ENCODE measurements at places on chromosomes 7 and 10.

DNA sequence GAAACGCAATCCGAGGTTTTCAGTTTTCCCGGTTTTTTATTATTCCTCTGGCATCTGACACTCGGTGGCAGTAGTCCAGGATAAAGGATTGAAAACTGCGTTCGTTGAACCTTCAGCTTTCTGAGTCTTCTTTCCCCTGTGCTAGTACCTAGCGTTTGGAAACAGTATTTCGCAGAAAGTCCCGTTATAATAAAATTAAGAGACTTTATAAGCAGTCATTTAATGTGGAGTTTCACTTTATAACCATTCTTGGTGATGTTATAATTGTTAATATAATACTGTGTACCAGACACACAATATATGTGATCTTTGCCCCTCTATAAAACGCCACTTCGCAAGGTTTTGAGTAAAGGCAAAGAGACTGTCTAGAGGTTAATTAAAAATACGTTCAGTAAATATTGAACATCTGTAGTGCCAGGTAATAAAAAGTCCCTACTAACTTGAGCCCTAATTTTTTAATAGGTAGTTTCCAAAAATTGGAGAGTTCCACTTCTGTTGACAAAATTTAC lies 874 bp downstream of the CISD1 start:
- no peak for DNase-seq

DNA sequence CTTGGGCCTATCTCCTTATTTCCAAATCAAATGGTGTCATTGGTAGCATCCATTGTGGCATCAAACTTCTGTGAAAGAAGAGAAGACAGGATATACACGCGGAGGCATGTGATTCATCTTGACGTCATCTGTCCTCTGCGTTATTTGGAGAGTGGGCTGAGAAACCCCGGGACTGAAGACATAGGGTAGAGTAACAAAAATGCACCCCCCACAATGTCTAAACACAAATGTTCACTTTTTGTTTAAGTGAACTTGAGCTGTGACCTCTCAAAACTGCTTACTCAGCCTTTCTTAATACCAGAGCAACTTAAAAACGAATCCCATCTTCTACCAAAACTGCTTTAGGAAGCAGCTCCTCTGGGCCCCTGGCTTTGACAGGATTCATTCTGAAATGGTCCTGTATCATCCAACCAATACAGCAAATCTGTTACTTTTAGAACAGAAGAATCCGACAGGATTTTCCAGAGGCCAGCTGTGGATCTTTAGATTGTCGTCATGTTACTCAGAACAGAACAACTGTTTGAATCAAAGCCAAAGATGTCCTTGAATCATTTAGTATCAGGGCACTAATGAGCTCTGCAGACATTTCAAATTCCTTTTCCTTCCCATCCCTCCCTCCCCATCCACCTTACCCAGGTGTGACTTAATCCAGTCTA lies 438.1 kb downstream of the SUGCT start:
- no peak for DNase-seq

DNA sequence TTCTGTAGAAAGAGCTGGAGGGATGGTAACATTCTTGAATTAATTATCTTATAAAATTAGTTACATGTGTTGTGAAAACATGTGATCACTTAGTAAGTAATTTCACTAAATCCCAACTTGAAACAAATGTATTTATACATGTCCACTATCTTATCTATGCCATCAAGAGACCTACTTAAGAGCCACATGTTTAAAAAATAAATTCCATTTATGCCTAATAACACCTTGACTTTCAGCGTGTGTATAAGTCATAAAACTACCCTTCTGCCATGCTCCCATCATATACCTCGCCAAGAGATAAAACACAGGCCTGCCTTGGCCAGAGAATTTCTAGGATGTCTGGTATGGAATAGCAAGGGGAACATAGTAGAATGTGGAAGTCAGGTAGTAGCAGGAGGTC lies 37.3 kb downstream of the LIPJ start:
- no peak for DNase-seq

DNA sequence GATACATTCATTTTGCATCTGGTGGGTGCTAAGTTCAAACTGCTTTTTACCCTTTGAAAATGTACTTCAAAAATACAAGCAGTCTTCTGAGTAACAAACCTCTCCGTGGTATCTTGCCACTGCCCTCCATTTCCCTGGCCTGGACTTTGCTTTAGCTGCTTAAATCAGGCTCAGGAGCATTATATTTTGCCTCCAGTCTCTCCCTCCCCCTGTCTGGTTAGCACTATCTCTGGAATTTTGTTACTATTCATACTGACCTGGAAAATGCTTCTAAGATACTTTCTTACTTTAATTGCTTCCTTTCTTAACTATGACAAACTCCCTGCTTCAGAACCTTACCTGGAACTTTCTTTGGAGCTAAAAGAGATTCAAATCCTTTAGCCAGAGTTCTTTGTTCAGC lies 369.8 kb downstream of the GFRA1 start:
- DNase-seq = no peak

DNA sequence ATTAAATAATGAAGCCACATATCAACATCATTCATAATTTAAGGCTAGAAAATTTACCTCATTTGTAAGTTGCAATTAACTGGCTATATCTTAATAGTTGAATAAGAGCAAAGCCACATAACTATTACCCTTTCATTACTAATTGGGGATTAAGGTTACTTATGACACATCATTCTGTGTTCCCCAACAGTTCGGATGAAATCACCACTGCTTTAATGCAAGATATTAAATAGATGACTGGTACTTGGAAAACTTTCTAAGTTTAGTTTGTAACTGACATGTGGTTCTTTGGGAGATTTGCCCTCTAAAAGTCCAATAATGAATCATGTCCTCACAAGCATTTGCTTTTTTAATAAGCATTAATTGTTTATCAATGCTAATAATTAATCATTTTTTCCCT lies 109.1 kb downstream of the MTERF1 start:
- DNase-seq = no peak

GRCh38 chr10:78029269-78030226 lies at the start of gene POLR3A:
Gene POLR3A (minus strand): TSS chr10:78029515. CDS start chr10:78029407, 108 bp downstream.
- peak; percentile 77 for DNase-seq

DNA sequence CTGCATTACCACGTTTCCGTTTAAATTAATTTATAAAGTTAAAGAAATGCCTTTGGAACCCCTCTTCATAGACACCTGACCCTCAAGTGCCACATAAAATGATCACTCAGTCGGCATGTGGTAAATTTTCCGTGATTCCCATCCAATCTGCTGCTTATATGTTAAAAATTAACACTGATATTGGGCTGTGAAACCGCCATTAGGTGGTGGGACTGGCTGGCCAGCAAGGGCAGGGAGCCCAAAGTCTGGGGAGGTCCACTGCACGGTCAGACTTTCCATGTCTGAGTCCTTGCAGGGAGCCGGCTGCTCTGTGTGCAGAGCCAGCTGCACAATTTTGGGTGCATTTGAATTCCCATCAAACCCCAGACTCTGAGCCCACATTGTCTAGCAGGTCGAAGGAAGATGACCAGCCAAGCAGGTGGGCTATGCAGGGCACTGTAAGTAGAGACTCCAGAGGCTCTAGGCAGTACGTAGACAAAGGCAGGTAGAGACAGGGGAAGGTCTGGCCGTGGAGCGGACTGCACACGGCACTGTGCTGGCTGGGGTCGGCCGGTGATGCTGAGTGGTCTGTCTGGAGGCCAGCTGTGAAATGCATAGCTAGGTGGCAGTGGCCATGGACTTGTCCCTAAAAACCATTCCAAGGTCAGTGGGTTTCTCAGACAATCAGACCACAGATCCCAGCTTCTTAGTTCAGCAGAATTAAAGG lies 122.9 kb downstream of the SH3PXD2A start:
- no peak for DNase-seq

DNA sequence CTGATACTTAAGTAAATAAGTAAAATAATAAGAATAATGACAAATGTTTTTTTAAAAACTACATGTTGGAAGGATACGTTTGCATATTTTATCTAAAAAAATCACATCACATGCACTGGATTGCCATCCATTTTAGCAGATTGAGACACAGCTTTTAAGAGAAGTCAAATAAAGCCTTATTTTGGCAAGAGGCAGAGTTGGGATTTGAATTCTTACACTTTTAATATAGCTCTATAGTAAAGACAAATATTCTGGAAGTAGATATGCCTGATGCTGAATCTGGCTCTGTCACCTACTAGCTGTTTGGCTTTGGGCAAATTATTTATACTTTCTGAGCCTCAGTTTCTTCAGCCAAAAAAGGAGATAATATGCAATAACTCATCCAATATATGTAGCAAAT lies 386.4 kb downstream of the ETV1 start:
- no peak for DNase-seq

DNA sequence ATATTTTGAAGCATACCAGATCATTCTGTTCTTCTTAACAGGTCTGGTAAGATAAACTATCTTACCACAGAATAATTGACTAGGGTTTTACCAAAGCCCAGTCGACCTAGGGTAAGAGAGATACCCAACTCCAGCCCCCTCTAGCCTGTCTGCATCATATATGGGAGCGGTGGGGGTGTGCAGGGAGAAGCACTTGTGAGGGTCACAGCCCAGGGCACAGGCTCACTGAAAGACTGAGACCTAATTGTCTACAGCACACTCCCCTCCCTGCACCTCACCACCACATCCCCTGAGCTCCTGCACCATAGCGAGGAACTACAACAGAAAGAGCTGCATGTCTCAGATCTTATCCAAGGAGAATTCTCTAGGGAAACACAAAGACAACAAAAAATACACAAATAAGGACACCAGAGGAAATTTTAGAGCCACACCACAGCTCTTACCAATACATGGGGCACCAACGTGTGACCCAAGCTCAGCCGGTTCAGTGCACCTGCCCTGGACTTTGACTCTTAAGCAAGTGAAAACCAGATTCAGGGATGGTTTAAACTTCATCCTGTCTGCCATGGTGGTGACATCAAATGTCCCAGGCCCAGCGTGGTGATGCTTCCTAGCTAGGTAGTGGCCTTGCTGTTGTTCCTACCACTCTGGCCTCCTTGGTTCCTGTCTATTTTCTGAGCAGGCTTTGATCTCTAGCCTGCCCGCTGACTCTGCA lies 150.8 kb downstream of the HERPUD2 start:
- no peak for DNase-seq

DNA sequence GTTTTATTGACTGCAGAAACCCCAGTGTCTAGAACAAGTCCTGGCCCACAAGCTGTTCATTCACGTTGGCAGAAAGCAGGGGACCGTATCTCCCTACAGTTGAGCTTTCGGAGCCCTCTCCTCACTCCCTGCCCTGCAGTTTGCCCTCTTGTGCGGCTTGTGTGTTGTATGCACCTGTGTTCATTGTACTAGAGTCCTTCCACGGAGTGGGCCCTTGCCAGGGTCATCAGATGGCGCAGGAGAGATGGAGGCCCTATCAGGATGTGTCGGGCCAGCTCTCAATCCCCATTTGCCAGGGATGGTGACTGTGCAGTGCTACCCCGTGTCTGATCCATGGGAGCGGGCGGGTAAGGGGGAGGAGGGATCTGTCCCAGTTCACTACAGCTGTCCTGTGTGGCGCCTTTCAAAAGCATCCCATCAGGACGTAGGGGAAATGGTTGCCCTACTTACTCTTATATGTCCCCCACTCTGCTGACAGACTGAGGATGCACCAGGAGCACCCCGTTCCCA lies 77.4 kb upstream of the PRR15 start:
- no peak for DNase-seq

DNA sequence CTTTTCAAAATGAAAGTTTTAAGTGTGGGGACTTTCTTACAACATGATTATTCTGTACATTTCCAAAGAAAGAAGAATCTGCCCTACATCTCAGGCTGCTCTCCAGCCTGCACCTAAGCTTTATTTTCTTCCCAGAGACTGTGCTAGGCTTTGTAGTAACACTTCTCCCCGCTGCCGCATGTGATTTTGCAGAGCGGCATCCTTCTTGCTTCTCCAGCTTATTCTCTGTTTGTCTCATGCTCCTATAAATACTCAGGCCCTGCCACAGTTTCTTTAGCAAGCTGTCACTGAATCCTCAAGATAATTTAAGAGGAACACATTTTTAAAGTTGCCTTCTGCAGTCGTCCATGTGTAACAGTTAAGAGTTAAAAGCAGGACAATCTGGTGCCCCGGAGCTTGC lies 53.5 kb downstream of the INSYN2A start:
- DNase-seq = no peak

- DNase-seq = no peak
Observed at GRCh38 chr10:94351089-94351488, 11.7 kb downstream of the NOC3L start.

- DNase-seq = no peak
Observed at GRCh38 chr7:45278763-45279398, 121.3 kb downstream of the RAMP3 start.

GRCh38 chr10:8060010-8060703 lies 5.7 kb downstream of the GATA3 start:
- no peak for DNase-seq

GRCh38 chr7:142181211-142181610 lies 69.7 kb downstream of the MGAM2 start:
- DNase-seq = no peak

GRCh38 chr10:70093335-70093944 lies 39.2 kb downstream of the AIFM2 start:
- DNase-seq = no peak

GRCh38 chr7:1719913-1720312 lies 49.8 kb downstream of the ELFN1 start:
- DNase-seq = no peak

- DNase-seq = no peak
Observed at GRCh38 chr7:18421297-18422002, 74.1 kb upstream of the HDAC9 start.

DNA sequence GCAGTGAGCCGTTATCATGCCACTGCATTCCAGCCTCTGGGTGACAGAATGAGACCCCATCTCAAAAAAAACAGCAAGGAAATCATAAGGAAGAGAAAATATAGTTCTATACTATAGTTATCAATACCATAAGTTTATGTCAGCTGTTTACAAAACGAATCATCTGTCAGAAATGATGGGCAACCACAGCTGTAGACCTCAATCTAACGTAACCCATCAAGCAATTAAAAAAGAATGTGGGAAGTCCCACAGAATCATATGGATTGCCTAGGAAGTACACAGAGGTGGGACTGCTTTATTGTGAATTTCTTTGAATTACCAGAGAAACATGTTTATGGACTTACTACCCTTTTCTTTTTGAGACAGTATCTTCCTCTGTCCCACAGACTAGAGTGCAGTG lies 6.9 kb downstream of the NRBF2 start:
- DNase-seq = no peak

GRCh38 chr7:22460363-22460988 lies 39.5 kb downstream of the STEAP1B start:
- DNase-seq = no peak

DNA sequence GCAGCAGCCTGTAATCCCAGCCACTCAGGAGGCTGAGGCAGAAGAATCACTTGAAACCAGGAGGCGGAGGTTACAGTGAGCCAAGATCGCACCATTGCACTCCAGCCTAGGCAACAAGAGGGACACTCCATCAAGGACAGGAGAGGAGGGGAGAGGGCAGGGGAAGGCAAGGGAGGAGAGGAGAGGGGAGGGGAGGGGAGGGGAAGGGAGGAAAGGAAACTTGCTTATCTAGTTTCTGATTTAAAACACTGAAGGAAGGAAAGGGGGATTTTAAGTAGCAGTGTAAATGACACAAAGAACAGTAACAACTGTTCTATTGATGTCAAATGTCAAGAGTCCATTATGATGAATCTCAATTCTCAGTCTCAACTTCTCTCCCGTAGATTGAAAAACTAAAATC lies 43.7 kb downstream of the SRPK2 start:
- no peak for DNase-seq
